ENCODE measurements at places on chromosomes 6 and 20.

- DNase-seq, result no peak
Measured at GRCh38 chr6:134774201-134774638, 175.7 kb downstream of the ALDH8A1 start.

- DNase-seq, result no peak
Measured at GRCh38 chr6:135181333-135182070, 394 bp downstream of the MYB start.

GRCh38 chr6:53309901-53310300 lies 38.8 kb downstream of the ELOVL5 start:
- no peak for DNase-seq

GRCh38 chr20:5705827-5706226 lies 44.4 kb upstream of the SHLD1 start:
- DNase-seq, result no peak

DNA sequence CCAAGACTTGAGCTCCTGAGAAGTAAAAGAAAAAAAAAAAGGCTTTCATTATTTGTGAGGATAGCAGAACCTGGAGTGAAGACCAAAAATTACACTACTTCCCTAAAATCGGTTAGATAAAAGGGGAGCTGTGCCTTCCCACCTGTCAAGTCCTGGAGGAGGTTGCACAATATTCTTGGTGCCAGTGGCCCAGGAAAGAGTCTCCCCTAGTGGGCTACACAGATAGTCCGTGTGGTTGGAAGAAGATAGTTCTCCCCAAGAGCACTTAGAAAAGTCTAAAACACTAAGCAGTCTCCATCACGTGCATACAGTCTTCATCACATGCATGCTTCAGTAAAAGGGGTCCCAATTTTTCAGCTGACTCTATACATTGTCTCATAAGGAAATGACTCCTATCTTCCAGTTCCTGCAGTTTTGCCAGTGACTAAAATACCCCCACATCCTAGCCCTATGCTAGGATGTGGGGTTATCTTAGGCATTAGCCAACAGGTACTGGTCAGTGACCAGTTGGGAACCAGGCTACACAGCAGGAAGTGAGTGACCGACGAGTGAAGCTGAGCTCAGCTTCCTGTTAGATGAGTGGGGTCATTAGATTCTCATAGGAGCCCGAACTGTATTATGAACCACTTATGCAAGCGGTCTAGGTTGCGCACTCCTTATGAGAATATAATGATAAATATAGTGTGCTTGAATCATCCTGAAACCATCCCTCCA lies 199.5 kb upstream of the FAM83B start:
- no peak for DNase-seq

Measured in CD4-positive, alpha-beta T cell treated with Interleukin-4 for 4 hours (primary cell).